NCI-H82 (cell line): ENCODE measurements at places on chromosomes 2 and 18.
A peak's percentile ranks its signal among the peaks of the same experiment; 100 is the strongest.

- no peak for DNase-seq
Measured at GRCh38 chr2:233085037-233085838, 25.1 kb downstream of the INPP5D start.

- DNase-seq, result no peak
Measured at GRCh38 chr2:54258166-54258565, 2.1 kb upstream of the TSPYL6 start.

DNA sequence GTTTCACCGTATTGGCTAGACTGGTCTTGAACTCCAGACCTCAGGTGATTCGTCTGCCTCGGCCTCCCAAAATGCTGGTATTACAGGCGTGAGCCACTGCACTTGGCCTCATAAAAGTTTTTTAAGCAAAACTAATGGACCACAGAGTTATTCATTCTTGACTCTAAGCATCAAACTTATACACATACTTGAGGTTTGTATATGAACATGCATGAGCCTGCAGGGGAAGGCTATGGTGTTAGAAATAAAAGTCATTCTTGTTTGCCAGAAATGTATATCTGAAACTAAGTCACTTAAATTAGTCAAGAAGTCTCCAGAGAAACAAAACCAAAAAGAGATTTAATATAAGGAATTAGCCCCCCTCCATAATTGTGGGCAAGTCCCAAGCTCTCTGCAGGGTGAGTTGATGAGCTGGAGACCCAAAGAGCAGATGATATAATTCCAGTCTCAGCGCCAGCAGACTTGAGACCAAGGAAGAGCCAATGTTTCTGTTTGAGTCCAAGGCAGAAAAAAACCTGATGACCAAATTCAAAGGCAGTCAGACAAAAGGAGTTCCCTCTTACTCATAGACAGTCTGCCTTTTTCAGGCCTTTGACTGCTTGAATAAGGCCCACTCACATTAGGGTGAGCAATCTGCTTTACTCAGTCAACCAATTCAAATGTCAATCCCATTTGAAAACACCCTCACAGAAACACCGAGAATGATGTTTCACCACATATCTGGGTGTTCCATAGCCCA lies 69.0 kb upstream of the DSG1 start:
- DNase-seq, result no peak

GRCh38 chr2:37671009-37671815 lies at the start of gene CDC42EP3:
CDC42EP3 (minus strand) TSS chr2:37671642; CDS start chr2:37646587, 25,055 bp downstream.
- peak; percentile 77 for DNase-seq

GRCh38 chr2:222034058-222034457 lies 264.7 kb downstream of the PAX3 start:
- no peak for DNase-seq

DNA sequence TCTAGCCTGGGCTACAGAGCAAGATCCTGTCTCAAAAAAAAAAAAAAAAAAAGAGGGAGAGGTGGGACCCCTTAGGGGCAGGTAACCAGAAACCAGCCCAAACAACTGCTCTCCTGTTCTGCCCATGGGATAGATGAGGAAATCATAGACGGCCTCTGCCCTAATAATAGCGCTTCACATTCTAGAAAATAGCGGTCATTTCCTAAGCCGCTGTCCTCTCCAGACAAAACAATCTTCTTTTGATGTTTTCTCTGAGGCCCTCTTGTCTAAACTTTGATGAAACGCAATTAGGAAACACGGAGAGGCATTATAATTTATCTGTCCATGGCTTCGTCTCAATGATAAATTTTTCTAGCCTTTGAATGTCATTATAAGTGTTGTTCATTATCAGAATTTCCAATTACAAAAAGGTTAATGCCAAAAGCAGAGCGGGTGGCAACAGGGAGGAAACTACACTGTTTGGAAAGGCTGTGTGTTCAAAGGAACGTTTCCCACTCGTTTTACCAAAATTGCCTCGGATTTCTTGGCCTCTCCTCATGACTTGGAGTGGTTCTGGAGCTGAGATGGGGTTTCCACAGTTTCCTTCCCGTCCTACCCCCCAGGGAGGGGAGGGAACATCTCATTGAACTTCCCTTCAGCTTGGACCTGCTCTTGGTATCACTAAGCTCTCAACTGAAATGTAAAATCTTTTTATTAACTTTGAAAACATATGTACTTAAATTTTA lies 151.6 kb upstream of the ZNF236 start:
- no peak for DNase-seq

GRCh38 chr2:66463206-66463755 lies 28.4 kb downstream of the MEIS1 start:
- no peak for DNase-seq

GRCh38 chr2:31420936-31421335 lies 6.4 kb upstream of the XDH start:
- no peak for DNase-seq

DNA sequence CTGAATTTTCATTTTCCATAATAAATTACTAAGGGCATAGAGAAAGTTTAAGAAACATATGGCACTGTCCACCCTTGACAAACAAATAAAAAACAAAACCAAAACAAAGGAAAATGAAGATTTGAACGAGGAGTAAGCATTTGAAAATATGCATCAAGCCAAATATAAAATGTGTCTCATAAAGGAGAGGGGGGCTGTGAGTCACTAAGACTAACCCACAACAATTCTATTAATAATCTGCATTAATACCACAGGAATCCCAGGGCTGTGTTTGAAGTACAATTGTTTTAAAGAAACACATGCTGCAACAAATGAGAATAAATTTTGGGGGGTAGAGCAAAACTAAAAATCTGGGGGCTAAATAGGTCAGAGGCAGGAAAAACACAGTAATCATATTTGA lies 53.8 kb upstream of the STK17B start:
- DNase-seq, result no peak

- no peak for DNase-seq
Measured at GRCh38 chr2:56801214-56801613, 617.4 kb downstream of the CCDC85A start.

- DNase-seq, result peak; percentile 78
Measured at GRCh38 chr18:22433956-22434355, 16.2 kb upstream of the CTAGE1 start.

- DNase-seq, result no peak
Measured at GRCh38 chr2:237059155-237059875, 26.4 kb upstream of the COPS8 start.

- no peak for DNase-seq
Measured at GRCh38 chr2:124875627-124876244, 850.6 kb downstream of the CNTNAP5 start.

DNA sequence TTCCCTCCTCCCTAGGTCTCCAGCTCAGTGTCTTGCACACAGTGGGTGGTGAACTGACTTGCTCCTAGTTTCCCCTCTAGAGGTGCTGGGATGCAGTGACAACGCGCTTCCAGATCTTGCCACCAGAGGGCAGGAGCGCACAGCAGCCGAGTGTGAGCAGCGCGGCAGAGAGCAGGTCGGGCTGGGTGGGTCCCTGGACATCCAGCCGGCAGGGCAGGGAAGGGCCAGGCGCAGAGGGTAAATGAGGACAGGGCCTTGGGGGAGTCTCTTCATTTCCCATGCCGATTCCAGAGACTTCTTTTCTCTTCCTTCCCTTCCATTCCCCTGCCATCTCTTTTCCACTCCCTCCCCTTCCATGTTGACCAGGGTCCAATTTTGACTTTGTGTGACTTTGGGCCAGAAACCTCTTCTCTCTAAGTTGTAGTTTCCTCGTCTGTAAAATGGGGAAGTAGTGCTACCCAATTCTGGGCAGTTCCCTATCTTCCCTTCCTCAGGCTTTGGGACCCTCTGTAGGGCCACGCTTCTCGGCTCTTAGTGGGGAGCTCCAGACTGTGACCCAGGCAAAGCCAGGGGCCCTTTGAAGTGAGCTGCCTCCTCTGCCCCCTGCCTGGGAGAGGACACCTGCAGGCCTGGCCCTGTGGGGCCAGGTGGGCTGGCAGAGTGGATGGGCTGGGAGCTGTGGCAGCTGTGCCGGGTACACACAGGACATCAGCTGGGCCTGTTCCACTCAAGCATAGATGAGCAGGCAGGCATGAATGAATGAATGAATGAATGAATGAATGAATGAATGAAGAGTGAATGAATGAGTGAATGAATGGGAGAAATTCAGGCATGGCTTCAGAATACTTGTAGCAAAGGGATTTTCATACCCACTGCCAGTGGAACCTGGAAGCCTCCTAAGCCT lies 43.3 kb upstream of the TAF1B start:
- DNase-seq, result peak; percentile 87

- no peak for DNase-seq
Measured at GRCh38 chr18:48848641-48849143, 102.1 kb downstream of the SMAD7 start.

GRCh38 chr2:217478831-217479455 lies 523.9 kb downstream of the TNS1 start:
- no peak for DNase-seq

GRCh38 chr2:71456617-71457016 lies 3.3 kb downstream of the DYSF start:
- DNase-seq, result no peak

DNA sequence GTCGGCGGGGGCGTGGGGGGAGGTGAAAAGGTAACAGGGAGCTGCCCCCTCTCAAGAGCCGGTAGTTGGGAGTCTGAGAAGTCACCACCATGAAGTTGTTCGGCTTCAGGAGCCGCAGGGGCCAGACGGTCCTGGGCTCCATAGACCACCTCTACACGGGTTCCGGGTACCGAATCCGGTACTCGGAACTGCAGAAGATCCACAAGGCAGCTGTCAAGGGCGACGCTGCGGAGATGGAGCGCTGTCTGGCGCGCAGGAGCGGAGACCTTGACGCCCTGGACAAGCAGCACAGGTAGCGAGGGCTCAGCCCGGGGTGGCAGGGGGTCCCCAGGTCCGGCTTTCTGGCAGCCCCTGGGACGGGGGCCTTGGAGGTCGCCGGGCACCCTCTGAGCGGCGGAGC lies 47.1 kb upstream of the ZNF519 start:
- no peak for DNase-seq

DNA sequence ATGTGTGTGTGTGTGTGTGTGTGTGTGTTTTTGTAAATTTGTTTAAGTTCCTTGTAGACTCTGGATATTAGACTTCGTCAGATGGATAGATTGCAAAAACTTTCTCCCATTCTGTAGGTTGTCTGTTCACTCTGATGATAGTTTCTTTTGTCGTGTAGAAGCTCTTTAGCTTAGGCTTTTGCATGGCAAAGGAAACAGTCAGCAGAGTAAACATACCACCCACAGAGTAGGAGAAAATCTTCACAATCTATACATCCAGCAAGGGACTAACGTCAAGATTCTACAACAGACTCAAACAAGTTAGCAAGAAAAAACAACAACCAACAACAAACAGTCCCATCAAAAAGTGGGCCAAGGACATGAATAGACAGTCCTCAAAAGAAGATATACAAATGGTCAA lies 336.7 kb upstream of the ATP5MC3 start:
- no peak for DNase-seq

GRCh38 chr2:236848501-236848900 lies 237.2 kb upstream of the COPS8 start:
- DNase-seq, result peak; percentile 16
